Activated T-cell treated with anti-CD3 and anti-CD28 coated beads for 1 hour (primary cell): ENCODE measurements at places on chromosomes 6 and 20.

- no peak for DNase-seq
These were observed 322.8 kb downstream of the CD83 start for GRCh38 chr6:14440215-14440910.

- no peak for DNase-seq
These were observed 31.1 kb downstream of the VSTM2L start for GRCh38 chr20:37933786-37934633.

GRCh38 chr6:44533421-44533820 lies 145.9 kb downstream of the CDC5L start:
- no peak for DNase-seq

DNA sequence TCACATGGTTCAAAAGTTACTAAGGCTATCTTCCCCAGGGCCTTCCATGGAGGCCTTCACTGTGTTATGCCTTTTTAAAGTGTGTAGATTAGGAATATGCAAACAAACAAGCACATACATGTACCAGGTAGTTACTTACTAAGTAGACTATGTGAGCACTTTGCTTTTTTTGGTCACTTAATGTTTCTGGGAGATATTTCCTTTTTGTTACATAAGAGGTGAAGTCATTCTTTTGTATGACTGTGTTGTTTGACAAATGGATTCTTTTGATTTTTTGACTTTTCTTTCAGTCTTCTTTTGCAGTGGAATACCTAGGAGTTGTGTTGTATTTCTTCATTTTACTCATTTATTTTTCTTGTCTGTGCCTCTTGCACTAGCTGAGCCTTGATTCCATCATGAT lies 39.6 kb upstream of the BCAS1 start:
- no peak for DNase-seq

- DNase-seq = no peak
These were observed 2.9 kb downstream of the AARS2 start for GRCh38 chr6:44310241-44310640.

DNA sequence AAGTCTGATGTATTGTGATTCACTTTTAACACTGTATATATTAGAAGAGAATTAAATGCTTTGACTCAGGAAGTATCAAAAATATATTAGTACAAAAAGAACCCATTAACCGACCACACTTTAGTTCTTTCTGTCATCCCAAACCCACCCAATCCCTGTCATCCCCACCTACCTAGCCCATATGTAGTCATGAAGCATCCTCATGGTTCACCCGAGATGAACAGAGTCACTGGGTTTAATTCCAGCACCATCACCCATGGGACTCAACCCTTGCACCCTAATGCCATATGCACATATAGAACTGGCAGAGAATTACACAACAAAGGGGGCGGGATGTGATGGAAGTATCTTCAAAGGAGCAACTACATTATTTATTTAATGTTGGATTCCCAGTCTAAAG lies 141.4 kb downstream of the KHDC1L start:
- no peak for DNase-seq

DNA sequence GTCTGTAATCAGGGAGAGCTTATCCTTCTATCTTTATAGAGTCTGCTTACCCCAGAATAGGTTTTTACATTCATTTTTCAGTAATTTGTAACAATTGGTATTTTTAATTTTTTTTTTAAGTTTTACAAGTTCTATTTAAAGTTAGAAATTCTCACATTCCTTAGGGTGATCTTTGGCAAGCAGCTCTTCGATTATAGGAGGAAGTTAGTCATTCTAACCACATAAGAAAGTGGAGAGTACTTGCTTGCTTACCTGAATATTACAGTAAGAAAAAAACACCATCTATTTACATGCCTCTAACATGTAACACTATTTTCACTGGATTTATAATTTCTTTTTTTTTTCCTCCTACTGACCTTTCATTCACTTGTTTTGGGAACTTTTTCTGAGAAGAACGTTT lies 6.7 kb downstream of the TSHZ2 start:
- no peak for DNase-seq

DNA sequence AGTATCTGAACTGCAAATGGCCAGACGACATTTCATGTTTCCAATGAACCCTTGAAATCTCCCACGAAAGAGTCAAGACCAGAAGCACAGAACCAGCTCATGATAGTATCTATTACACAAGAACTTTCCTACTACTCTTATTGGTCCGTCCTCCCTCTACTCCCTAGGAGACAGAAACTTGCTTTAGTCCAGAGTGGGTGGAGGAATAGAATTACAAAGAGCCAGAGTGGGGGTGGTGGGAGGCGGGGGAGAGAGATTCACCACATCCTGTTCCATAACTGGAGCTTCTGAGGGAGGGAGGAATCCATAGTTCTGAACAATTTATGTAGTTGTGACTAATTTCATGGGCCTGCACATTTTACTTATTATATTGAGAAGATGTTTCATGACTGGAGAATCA lies 18.5 kb upstream of the WFDC10A start:
- no peak for DNase-seq

DNA sequence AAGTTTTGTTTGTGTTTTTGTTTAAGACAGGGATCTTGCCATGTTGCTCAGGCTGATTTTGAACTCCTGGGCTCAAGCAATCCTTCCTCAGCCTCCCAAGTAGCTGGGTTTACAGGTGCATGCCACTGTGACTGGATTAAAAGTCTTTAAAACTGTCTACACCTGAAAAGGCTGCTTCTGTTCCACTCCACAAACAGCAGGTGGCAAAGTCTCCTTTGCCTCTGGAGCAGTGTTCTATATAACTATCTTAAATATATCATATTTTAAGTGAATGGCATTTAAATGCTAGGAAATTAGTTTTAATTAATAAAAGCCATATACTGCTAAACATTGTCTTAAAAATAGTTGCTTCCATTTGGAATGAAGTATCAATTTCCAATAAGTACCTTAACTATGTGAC lies 89.2 kb upstream of the BCLAF1 start:
- DNase-seq = no peak

DNA sequence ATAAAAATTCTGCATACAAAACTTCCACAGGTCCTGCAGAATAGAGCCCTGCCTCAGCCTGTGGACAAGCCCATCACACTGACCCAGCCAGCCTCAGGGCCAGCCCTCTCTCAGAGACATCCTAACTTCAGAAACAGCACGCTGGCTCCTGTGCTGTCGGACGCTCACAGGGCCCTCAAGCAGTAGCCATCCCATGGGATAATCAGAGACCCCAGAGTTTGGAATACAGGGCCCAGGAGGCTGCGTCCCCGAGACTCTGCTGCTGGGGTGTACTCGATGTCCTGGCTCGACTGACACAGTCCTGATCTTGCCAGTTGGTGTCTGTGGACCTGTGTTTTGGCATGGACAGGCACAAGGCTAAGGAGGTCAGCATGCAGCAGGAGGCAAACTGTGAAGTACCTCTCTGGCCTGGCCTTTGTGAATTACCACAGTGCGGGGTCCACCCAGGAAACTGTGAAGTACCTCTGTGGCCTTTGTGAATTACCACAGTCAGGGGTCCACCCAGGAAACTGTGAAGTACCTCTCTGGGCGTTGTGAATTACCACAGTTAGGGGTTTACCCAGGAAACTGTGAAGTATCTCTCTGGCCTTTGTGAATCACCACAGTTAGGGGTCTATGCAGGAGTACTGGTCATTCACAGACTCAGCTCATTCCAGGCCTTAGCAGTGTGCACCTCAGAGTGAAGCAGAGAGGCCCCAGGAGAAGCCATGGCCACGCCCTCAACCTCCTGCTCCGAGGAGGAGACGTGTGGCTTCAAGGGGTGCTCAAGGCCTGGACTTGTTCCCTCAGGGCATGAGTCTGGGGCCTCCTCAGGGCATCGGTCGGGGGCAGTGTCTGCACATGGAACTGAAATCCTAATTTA lies 212.4 kb downstream of the SYNDIG1 start:
- no peak for DNase-seq

- DNase-seq = no peak
These were observed 5.6 kb upstream of the IFNGR1 start for GRCh38 chr6:137224799-137225198.

GRCh38 chr6:129860908-129861665 lies at the start of gene TMEM244:
TSS of gene TMEM244 (minus strand) at chr6:129861315. CDS start at chr6:129861188, 127 bp downstream.
- no peak for DNase-seq
